ENCODE measurements at places on chromosomes 4 and X.

DNA sequence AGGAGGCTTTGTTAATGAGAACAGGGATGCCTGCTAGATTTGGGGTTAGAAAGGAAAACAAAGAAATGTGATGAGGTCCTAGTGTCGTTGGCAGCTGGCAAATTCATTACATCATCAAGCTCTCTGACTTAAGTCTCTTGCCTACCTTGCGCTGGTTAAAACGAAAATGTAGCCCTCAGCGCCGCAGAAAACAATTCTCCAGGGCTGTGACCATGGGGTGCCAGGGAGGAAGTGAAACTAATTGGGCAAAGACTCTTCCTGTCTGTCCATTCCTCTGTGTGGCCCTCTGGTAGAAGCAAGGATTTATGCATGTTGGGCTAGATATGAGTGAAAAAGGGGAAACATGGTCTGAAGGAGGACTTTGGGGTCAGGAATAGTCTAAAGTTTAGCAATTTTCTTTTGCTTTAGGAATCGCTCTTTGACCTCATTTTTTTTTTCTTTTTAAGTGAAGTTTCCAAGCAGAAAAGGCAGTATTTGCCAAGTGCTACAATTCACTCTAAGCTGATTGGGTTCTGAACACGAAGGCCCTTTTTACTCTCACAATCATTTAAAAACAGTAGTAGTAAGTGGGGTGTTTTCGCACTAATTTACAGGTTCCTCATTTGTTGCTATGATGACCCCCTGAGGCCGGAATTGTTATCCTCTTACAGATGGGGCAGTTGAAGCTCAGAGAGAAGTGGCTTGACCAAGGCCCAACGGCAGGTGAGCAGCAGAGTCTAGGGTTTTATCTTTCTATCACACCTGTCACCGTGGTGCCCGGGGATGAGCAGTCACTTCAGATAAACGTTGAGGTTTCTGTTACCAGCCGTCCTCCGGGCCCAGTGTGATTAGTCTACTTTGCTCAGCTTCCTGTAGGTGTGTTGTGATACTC, 27.3 kb upstream of the CHRNA9 start:
- no peak for DNase-seq

DNA sequence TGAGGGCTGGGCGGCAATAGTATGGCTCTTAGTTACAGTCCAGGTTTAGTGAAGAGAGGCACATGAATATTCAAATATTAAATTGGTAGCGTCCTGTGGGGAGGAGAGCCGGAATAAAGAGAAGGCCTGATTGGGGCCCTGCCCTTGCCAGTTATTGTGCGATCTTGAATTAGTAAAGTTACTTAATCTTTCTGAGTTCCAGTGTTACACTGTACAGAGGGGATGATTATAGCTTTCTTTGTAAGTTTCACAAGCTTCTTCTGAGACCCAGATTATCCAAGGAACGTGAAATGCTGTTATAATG, 1.2 kb downstream of the METAP1 start:
- no peak for DNase-seq

DNA sequence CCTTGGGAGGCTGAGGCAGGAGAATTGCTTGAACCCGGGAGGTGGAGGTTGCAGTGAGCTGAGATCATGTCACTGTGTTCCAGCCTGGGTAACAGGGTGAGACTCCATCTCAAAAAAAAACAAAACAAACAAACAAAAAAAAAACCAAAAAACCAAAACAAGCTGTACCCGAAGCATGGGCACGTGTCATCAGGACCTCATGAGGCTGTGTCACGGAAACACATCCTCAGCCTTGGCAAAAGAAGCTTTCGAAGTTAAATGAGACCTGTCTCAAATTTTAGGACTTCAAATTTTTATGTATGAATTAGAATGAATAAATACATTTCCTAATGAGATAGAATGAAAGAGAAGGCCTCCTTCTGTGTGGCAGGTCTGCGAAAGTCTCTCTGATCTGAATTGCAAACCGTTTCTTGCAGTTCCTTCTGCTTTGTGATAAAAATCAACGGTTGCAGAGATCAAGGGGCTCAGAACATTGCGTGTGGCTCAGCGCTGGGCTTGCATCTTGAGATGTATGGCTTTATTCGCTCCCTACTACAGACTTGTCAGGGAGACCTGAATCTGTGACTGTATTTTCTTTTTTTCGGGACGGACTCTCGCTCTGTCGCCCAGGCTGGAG, 19.5 kb upstream of the CRLF2 start:
- no peak for DNase-seq

DNA sequence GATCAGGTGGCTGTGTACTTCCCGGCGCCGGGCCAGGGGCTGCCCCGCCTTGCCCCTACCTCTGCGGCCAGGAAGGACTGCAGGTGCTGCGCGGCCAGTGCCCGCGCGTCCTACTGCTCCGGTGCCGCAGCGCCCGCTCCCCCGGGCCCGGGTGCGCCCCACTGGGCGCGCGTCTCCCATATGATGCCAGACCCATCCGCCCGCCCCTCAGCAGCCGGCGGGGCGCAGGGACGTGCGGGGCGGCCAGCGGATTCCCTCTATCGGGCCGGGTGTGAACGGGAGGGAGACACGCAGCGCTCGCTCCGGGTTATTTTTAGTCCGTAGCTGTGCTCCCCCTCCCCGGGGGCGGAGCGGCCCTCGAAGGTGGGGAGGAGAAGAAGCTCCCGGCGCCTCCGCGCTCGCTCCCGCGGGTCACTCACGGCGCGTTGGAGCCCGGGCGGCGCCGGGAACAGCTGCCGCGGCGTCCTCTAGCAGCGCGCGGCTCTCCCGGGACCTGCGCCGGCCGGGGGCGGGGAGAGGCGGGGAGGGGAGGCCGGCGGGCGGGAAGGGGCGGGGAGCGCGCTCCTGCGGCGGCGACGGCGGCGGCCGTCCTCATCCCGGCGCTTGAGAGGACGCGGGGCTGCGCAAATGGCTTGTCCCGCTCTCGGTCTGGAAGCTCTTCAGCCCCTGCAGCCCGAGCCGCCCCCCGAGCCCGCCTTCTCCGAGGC, 103.6 kb downstream of the UCHL1 start:
- DNase-seq: peak; percentile 48

- no peak for DNase-seq
These were observed 331.6 kb upstream of the FAM241A start for GRCh38 chr4:111813555-111814140.

GRCh38 chr4:181956512-181956911, 286.7 kb upstream of the TENM3 start:
- no peak for DNase-seq

DNA sequence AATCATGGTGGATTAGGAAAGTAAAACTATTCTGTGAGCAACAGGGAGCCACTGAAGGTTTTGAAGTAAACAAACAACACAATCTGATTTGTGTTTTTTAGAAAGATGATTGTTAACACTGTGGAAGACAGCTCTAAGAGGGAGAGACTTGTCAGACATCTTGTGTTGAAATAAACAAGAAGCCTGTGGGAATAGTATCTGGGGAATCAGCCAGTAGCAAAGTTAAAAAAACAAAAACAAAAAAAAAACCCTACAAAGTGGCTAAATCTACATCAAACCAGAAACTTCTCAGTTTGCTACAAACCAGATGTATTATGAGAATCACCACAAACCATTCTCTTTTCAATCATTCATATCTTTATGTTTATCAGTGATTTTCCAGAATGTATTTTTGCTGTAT, 125.7 kb upstream of the GPC4 start:
- no peak for DNase-seq

- DNase-seq: no peak
These were observed 2.4 kb upstream of the FGFRL1 start for GRCh38 chr4:1008840-1009541.

DNA sequence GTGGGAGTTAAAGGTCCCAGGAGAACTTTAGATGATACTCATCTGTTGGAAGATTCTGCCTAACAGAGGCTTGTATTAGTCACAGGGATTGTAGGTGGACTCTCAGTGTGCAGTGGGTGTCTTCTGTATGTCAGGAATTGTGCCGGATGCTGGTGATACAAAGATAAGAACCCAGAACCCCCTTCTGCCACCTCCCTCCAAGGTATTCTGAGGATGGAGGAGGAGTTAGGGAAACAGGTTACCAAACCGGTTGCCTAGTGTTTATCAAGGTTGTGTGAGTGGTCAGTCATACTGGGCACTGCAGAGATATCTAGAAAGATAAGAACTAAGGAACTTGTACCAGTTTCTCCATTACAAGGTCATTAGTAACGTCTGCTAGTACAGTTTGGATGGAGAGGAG, 61.6 kb downstream of the PTTG2 start:
- no peak for DNase-seq

GRCh38 chr4:48033825-48034413, 17.3 kb downstream of the NIPAL1 start:
- DNase-seq: no peak

DNA sequence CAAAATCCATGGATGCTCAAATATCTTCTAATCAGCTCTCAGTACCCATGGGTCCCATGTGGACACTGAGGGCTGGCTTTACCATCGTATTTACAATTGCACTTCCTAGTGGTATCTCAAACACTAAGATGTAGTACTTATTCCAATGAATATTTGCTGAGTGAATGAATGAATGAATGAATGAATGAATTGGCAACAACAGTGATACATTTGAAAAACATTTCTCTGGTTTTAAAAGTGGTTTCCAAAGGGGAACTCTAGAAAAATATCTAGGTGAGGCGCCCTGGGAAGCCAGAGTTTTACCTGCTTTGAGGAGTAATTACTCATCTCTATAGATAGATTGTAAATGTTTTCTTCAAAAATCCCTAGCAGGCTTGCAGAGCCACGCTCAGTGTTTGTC, 76.6 kb downstream of the CYTL1 start:
- DNase-seq: no peak

DNA sequence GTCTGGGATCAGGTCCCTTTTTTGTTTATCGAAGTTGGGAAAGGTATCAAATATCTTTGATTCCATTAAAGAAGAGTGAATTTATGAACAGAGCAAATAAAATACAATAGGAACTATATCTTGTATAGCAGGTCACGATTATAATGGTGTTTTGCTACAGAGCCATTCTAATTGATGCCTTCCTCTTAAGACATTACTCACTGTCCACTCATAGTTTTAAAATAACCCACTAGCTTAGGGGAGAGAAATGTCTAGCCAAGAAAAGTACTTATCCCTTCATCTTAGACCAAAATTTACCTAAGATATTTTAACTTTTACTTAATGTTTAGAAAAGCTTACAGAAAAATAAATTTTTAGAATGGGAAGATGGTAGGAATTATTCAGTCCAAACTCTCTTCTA, 112.0 kb upstream of the PABPC4L start:
- no peak for DNase-seq

GRCh38 chrX:119990556-119991004, 47.0 kb upstream of the NKAP start:
- DNase-seq: no peak

DNA sequence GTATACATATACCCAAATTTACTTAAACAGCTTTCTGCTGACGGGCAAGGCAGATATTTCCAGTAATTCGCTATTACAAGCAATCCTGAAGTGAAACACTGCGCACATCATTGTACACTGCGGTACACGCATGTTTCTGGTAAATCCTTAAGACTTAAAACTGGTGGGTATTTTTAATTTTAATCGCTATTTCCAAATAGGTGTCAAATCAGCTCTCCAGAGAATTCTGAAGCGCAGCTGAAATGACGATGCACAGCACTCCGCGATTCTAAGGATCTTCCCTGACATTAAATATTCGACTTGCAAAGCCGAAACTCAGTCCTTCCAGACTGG, 361 bp downstream of the TMEM128 start:
- DNase-seq: peak; percentile 38

DNA sequence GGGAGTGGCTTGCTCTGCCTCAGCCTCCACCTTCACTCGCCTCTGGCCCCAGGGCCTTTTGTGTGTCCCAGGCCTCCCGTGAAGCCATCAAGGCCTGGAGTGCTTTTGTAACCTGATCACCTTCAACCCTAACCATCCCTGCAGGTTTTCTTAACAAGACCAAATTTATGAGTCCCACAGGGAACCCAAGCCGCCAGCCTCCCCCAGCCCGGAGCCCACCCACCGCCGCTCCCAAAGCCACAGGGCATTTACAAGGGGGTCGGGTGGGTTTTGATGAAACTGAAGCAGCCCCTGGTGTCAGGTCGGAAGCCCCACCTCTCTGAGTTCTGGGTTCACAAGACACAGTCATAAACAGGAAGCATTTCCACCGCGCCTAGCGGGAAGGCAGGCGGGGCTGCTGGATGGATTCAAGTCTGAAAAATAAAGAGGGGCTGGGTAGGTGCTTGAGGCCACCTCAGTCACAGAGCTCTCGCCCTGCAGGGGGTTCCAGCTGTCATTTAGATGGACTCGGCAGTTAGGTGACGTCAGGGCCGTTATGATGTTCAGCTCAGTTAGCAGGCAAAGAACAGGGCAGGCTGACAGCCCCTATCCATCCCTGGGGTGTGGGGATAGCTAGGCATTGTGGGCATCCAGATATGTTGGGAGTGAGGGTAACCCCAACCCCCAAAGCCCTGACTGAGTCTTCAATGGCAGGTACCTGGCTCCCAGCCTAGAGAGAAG, 128.5 kb downstream of the BCOR start:
- no peak for DNase-seq

- no peak for DNase-seq
These were observed 48.7 kb upstream of the TNIP3 start for GRCh38 chr4:121212806-121213205.

DNA sequence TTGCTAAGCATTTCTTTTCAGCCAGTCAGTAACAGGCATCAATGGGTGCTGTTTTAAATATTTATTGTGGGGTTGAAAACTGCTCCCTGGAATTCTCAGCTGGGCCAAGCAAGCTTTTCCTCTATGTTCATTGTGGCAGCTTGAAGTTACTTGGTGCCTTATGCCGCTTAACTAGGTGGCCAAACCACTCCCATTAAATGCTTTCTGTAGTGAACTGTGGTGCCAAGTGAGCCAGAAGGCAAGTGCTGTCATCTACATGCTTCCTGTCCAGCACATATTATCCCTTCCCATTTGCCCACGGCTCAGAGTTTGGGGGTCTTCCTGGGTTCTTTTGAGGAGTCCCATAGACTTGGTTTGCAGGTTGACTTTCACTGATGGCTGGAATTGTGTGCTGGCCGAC, 64.8 kb downstream of the TAB3 start:
- DNase-seq: no peak

DNA sequence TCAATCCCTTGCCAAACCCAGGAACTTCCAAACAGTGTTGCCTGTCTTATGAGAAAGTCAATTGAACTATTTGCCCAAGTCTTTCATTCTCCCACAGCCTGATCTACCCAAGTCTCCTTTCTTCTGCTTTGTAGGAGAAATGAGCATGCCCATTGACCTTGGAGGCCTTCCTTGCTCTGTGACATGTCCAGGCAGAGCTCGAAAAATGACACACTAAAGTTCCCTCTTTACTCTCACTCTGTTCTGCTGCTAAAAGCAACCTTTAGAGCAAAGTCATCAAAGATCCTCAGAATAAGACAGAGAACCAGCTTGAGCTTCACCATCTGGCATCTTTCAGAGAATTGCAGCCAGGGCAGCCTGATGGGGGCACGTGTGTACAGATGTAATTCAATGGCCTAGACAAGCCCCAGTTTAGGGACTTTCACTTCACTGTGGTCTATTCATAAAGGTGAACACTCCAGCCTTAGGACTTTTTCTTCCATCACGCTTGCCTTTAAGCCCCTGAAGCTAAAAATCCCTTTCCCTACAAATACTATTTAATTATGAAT, 136.4 kb downstream of the AMELX start:
- no peak for DNase-seq

GRCh38 chrX:100424012-100424411, 13.9 kb upstream of the PCDH19 start:
- DNase-seq: no peak
